ENCODE measurements at places on chromosomes 5 and 9.

DNA sequence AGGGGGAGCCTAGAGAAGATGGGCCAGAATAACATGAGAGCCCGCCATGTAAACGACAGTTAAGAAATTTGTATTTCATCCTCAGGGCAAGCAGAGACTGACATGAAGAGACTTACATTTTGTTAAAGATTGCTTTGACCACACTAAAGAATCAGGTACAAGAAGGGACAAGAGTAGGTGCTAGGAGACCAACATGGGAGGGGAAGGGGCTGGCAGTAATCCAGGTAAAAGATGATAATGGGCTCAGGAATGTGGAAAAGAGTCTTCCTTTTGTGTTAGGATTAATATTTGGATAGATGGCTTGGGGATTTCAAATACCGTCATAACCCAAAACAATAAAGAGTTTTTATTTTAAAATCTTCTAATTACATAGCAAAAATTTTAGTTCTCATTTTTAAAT lies 137.3 kb downstream of the ZNF462 start:
- no peak for DNase-seq

- no peak for DNase-seq
Observed at GRCh38 chr5:172943906-172944305, 15.3 kb upstream of the RPL26L1 start.

- no peak for DNase-seq
Observed at GRCh38 chr9:76166526-76166925, 227.7 kb downstream of the RFK start.

- no peak for DNase-seq
Observed at GRCh38 chr5:61461417-61461816, 129.4 kb downstream of the ZSWIM6 start.

- DNase-seq, result no peak
Observed at GRCh38 chr5:129658801-129659200, 89.1 kb upstream of the MINAR2 start.

DNA sequence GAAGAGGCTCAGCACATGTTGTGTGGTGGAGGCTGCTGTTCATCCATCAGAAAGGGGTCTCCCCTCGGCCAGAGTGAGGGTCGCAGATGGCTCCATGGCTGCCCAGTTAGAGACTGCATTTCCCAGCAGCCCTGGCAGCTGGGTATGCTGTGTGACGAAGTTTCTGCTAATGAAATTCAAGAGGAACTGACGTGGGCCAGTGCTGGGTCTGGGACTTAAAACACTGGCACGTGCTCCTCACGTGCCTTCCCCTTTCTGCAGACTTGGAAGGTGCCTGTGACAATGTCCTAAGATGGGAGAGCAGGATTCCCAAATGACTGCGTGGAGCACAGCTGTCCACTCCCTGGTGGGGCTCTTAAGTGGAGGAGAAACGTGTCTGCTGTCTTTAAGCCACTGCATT lies 114.5 kb upstream of the RAPGEF1 start:
- DNase-seq, result no peak

DNA sequence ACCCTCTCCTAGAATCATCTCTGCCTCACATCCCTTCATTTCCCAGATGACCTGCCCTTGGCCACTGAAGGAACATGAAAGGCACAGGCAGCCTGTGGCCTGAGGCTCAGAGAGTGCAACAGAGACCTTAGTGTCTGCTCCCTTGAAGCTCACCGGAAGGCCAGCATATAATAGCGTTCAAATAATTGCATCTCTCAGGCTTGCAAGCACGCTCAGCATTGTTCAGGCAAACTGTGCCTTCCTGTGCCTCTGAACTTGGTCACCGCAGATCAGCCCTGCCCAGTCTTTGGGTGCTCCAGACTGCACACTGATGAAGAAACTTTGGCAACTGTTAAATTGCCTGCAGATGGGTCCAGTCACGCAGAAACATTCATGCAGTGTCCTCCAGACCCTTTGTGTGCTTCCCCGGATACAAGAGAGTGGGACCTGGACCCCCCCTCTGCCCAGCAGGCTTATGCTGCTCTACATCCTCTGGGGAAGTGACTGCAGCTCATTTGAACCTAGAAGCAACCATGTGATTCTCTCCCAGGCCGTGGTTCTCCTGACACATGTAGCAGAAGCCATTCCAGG lies 216.0 kb upstream of the ANKRD55 start:
- no peak for DNase-seq

DNA sequence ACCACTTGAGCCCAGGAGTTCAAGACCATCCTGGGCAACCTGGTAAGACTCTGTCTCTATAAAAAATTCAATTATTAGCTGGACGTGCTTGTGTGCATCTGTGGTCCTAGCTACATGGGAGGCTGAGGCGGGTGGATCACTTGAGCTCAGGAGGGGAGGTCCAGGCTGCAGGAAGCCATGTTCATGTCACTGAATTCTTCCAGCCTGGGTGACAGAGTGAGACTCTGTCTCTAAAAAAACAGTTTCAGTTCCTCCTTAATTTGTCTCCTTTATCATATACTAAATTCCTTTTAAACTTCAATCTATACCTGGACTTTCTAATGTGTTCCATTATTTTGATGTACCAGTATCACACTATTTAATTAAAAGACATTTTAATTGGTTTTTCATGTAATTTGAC lies 422.2 kb upstream of the TLE4 start:
- DNase-seq, result no peak

DNA sequence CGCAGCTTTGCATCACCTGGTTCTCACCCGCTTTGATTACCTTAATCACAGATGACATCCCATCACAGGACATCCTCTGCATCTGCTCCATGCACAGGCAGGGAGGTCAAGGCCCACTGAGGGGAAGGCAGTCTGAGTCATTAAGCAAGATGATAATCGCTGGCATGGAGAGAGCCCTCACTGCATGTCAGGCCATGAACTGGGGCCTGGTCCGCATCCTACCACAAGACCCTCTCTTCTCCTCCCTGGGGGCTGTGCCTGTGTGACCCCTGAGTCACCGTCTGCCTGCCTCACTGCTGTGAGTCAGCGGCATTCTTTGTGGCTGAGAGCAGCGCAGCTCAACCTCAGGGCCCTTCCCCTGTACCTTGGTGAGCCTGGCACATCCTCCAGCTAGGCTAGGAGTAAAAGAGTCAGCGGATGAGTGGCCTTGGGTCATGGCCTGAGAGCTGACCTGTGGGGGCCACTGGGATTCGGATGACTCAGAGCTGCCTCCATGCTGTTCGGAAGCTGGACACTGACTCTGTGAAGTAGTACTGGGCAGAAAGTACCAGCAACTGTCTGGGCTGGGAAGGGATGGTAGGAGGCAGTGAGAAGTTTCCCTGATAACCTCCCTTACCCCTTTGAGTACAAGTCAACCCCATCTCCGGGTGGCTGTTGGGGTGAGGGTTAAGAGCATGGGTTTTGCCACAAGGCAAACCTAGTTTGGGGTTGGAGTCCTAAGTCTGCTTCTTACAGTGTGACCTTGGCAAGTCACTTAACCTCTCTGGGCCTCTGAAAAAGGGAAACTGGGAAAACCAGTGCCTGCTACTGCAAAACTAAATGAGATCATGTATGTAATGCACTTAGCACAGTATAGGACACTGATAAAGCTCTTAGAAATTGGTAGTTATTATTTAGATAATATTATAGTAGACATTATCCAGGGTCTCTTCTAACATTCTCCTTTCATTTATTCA lies 14.6 kb upstream of the ARSI start:
- no peak for DNase-seq

DNA sequence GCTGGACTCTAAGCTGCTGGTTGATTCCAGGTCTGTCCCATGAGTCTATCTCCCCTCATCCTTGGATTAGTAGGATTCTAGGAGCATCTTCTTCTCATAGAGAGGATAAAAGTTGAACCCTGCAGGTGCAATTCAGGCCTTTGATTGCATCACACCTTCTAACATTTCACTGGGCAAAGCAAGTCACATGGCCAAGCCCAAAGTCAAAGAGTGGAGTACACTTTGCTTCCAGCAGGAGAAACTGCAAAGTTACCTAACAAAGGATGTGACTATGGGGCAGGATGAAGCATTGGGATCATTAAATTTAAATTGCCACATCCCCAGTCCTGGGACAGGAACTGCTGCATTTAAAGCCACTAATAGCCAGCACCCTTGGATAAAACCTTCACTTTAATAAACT lies 51.0 kb upstream of the EGFLAM start:
- DNase-seq, result no peak

DNA sequence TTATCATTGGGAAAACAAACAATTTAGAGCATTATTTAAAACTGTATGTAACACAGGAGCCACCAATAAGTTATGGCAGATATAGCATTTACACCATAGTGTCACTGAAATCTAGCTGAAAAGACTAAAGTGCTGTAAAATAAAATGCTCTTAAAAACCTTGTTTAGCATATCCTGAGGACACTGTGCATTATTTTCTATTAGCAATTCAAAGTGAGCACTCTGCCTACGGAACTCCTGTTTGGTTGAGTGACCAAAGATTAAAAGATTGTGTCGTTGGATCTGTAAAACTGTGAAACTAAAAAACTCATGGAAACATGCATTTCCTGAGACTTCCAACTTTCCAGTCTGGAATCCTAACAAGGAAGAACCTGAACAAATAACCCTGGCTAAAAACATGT lies 95.9 kb upstream of the C6 start:
- no peak for DNase-seq

DNA sequence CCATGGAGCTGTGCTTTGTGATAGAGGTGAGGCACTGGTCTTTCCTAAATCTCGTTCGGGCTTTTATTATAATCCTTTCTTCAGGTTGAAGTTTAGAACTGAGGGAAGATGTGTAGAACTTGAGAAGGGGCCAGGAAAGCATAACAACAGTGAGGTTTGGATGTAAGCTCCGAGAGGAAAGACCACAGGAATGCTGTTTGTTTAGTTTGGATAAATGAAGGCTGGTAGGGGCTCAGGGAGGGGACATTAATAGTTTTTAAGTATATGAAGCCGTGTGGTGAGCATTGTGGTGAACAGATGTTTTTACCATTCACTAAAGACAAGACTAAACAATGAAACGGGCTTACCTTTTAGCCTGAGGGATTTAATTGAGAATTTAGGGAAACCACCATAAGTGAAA lies 130.8 kb downstream of the ARHGAP26 start:
- no peak for DNase-seq

GRCh38 chr9:131478421-131478868 lies 24.3 kb upstream of the POMT1 start:
- DNase-seq, result no peak

GRCh38 chr9:18058564-18059442 lies 415.1 kb upstream of the ADAMTSL1 start:
- no peak for DNase-seq

DNA sequence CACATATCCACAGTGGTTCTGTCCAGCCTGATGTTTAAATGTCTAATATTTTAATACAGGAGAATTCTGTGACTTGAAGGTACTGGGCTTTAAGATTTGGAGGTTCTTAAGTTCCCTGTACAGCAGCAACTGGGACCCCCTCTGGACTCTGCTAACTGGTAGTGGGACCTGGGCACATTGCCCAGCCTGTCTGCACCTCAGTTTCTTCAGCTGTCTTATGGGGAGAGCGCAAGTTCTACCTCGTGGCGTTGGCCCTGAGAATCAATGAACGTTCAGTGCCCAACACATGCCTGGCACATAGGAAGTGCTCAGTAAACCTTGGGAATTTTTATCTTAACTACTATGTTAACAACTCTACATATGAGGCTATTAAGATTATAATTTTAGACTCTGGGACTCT lies 1.4 kb downstream of the SLC2A6 start:
- no peak for DNase-seq

GRCh38 chr5:142626099-142626498 lies 59.8 kb downstream of the FGF1 start:
- DNase-seq, result no peak

- peak; percentile 97 for DNase-seq
Observed at GRCh38 chr5:139341689-139342422, at the start of gene PAIP2. Gene PAIP2, plus strand, starts transcription at chr5:139341854. Its CDS starts 21,931 bp downstream, at chr5:139363785.

DNA sequence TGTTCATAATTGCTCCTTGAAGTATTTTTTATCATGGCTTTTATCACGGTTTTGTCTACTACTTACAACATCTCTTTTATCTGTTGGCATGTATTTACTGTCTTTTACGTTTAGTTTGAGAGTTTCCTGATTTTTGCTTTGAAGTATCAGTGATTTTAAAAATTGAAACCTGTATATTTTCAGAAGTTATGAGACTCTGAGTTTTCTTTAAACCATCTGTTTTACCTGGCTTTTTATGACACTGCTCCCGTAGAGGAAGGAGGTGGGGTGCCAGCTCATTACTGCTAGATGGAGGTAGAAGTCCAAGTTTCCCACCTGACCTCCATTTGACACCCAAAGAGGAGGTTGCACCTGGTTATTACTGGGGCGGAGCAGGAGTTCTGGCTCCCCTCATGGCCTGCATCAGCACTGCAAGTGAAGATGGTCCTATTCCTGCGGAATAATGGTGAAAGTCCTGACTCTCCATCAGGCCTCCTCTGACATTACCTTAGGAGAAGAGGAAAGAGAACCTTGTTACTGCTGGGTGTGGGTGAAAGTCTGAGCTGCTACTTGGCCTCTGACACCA lies 10.0 kb upstream of the ZNF131 start:
- DNase-seq, result no peak

DNA sequence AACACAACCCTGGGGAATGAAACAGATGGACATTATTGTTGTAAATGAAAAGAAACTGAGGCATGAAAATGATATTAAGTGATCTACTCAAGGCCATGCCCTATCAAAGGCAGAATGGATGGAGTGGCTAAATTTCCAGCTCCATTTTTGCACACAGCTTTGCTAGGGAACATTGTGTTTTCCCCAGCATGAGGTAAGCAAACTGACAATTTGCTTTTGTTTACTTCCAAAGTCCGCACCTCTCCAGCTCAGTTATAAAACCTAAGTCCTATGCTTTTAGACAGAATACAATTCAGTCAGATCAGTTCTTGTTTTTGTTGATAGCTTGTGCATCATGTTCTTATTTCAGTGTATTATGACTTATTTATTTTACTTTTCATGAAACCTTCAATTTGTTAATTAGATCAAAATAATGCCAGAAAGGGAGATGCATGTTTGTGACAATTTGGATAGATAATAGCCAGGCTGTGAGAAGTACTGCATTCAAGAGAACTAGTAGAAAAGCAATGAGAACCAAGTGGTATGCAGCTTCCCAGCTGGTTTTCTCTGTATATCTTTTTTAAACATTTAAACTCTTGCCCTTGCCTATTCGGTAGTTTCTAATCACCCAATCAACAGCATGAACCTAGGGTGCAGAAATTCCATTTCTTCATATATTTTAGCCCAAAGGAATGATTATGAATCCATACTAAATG lies 380.8 kb downstream of the SPATA31D1 start:
- no peak for DNase-seq

DNA sequence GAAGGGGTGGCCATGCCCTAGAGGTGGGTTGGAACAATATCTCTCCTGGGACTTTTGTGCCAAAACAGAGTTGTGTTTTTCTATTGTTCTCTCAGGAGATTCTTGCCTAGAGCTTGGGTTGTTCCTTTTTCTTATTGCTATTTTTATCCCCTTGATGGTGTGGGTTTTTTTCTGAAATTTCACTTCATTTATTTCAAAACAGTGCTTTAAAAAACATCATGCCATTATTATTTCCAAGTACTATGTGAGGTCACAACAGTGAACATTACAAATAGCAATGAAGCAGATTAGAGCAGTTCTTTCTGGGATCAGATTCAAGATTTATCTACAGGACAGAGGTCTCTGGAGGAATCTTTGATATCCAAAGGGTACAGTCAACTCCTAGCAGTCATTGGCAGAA lies 76.6 kb downstream of the ACTBL2 start:
- DNase-seq, result no peak

All from stimulated activated CD4-positive, alpha-beta T cell treated with anti-CD3 and anti-CD28 coated beads, Interleukin-15, amount 100 ng/mL, for 1 hour (primary cell).